CD8-positive, alpha-beta T cell (primary cell): ENCODE measurements at places on chromosomes 1 and 21.

GRCh38 chr1:198708761-198709525 lies 70.1 kb downstream of the PTPRC start:
- no peak for DNase-seq

DNA sequence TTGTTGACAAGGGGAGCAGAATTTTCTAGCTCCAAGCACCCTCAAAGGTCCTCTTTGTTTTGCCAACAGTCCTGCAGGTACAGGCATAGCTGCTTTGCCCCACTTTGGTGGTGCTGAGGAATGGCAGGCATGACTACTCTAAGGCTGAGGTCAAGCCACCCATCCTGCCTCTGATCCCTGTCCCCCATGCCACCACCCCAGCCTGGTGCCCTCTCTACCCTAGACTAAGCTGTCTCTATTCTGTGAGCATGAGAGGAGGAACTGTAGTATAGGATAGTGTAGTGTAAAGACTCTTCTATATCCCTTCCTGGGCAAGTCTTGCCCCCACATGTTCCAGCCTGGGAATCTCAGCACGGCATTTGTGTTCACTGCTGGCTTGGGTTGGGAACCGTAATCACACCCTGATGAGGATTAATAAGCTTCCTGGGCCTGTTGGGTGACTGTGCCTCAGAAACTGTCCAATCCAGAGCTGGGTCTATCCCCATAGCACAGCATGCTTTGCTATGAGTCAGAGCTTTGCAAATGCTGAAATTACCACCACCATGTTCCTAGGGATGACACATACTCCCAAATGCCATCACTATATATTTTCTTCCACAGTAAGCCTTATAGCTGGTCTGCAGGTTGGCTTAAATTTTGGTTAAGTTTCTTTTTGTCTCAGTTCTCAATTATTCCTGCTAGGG lies 105.7 kb upstream of the PPP2R5A start:
- no peak for DNase-seq

DNA sequence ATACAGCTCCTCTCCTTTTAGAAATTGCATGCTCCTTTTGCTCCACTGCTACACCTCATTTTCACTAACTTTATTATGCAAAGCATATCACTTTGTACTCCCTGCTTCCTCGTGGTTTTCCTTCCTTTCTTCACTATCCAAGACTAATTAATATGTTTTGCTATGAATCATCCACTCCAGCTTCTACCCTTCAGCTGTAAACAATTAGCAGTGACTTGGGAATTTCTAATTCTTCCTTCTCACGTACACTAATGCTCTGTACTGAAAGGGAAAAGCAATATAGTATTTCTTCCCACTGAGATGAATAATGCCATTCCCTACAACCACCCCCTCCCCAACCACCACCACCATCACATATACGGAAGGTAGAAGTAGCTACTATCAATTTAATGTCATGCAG lies 1917.0 kb downstream of the MRPL39 start:
- no peak for DNase-seq

GRCh38 chr1:180969434-180969833 lies 53.2 kb downstream of the STX6 start:
- DNase-seq: no peak

- DNase-seq: no peak
Observed at GRCh38 chr1:176494436-176494835, 31.5 kb downstream of the PAPPA2 start.

- DNase-seq: no peak
Observed at GRCh38 chr1:203714446-203714845, 50.5 kb upstream of the LAX1 start.

DNA sequence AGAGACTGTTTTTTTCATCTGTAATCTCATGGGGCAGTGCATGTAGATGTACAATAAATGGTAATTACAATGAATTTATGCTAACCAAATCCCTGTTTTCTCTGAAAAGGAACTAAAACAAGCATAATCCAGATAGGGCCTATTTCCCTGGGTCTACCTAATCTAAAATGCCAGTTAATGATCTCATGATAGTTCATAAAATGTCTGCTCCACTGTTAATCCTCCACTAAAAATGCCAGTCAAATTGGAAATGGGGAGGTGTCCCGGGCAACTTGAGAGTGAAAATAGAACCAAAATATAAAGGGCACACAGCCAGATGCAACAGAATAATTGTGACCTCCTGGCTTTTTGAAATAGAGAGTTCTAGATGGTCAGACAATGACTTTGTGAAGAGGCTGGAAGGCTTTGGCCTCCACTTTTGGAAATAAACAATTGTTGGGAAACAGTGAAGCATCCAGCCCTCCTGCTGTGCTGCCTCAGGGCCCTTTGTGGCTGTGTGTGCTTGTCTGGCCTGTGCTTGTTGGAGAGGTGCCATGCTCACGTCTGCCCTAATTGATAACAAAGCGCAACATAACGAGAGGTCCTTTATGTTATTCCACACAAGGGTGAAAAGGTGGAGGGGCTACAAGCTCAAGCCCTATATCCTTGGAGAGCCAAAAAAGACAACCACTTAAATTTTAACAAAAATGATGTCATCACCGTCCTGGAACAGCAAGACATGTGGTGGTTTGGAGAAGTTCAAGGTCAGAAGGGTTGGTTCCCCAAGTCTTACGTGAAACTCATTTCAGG lies 97.7 kb downstream of the ATP5PO start:
- DNase-seq: no peak

- no peak for DNase-seq
Observed at GRCh38 chr1:39996396-39997004, 41.6 kb downstream of the MFSD2A start.

GRCh38 chr1:115827452-115828044 lies 13.4 kb downstream of the NHLH2 start:
- no peak for DNase-seq

GRCh38 chr1:200005165-200005564 lies 22.3 kb upstream of the NR5A2 start:
- no peak for DNase-seq

DNA sequence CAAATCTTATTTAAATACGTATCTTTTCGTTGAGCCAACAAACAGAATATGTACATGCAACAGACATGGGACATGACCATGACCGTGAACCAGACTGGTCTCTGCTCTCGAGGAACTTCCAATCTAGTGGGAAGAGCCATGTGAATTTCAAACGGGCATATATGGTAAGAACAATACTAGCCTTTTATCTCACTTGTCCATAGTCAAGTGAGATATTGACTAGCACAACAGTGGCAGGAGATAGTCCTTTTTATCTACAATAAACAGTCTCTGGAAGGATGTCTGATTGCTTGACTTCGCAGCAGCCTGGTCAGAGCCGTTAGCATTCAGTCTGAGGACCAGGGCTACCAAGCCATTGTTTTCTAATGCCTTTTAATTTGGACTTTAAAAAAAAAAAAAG lies 12.6 kb upstream of the PLA2G2C start:
- DNase-seq: no peak

DNA sequence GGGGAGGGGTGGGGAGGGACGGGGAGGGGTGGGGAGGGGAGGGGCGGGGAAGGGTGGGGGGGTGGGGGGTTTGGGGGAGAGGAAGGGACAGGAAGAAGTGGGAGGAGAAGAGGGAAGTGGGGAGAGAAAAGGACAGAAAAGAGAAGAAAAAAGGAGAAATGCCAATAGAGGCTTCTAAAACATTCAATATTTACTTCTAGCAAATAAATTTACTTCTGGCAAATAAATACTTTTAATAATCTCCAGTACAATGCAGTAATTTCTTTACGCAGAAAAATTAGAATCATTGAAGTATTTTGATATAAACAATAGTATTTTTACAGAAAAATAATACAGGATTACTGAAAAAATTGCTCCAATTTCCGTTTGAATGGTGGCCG lies 9.4 kb upstream of the GPR161 start:
- no peak for DNase-seq
